ENCODE measurements at places on chromosomes 16 and 17.

DNA sequence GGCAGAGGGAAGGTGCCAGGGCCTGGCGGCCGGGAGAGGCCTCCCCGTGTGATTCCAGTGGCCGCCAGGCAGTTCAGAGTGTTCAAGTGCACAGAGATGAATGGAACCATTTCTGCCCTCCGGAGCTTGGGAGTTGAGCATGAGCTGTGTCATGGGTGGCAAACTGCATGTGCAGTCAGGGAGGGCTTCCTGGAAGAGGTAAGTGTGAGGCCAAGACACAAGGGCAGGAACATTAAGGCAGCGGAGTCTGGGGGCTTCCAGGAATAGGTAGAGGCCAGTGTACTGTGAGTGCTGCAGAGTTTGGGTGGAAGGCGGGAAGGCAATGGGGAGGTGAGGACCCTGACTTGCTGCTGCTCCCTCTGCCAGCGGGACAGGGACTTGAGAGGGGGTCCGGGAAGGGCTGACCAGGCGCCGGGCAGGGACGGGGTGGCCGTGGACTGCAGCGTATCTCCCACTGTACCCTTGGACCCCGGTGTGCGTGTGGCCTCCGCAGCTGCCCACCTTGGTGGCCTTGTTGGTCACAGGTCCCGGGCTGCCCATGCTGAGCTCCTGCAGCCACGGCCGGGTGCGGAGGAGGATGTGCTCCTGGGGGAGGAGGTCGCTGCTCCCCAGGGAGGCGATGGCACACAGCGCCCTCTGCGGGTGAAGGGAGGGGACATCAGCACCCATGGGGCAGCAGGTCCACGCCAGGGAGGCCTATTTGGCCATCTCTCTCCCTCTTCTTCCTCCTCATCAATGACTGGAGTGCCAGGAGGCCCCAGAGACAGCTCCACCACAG, 7.5 kb upstream of the CEP131 start:
- no peak for DNase-seq

- no peak for DNase-seq
Observed at GRCh38 chr17:50603340-50603739, 31.3 kb upstream of the ABCC3 start.

- DNase-seq: no peak
Observed at GRCh38 chr16:72811188-72811720, 236.7 kb downstream of the ZFHX3 start.

GRCh38 chr17:59798111-59798510, 90.7 kb downstream of the VMP1 start:
- no peak for DNase-seq

DNA sequence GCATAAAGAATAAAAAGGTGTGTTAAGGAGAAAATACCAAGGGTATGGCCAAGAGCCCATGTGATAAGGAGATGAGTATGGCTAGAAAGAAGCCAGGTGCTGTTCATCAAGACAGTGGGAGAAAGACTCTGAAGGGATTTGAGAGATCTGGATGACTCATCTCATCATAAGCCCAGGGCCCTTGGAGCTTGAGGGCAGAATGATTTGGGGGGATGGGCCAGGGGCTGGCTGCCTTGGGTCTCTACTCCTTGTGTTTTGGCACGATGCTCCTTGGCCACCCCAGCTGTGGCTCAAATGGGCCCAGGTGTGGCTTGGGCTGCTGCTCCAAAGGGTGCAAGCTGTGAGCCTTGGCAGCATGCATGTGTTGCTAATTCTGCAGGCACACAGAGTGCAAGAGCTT, 14.5 kb upstream of the TNFRSF13B start:
- peak; percentile 26 for DNase-seq

GRCh38 chr16:68718590-68718989, 18.5 kb upstream of the CDH1 start:
- DNase-seq: no peak

DNA sequence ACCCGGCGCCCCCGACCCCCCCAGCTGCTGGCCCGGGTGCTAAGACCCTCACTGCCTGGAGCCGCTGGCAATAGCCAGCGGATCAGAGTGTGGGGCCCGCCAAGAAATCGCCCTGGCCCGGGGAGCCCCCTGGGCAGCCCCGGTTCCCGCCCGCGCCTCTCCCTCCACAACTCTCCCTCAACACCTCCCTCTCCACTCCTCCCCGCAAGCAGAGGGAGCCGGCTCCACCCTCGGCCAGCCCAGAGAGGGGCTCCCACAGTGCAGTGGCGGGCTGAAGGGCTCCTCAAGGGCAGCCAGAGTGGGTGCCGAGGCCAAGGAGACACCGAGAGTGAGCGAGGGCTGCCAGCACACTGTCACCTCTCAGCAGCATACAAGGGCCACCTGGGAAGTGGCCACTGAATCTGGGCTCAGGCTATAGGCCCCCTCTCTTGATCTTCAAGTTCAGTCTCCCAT, 385.5 kb downstream of the SEC14L1 start:
- no peak for DNase-seq
